ENCODE measurements at places on chromosomes 1 and 21.

DNA sequence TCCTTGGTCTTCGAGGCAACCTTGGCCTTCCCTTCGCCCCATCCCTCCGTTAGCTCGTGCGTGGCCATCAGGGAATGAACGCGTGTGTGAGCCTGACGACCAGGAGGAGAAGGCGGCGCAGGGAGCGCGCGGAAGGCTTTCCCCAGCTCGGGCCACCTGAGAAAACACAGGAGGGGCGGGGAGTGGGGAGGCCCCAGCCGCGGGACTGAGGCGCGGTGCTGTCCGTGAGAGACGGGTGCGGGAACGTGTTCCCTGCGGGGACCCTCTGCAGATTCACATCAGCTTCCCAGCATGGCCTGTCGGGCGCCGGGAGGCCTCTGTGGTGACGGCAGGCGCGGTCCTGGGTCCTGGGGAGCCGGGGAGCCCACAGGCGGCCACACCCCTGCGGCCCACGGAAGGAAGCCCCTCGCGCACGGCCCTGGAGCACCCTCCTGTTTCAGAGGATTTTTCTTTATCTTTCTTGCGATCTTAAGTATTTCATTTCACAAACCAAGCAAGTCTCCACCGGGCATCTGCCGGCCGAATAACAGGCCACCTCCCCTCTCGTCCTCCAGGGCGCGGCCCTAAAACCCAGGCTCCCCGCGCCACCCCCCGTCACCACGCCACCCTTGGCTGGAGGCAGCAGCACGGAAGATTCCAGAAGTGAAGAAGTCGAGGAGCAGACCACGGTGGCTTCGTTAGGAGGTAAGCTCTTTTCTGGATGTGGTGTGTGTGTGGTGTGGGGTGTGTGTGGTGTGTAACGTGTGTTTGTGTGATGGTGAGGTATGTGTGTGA is 66.3 kb downstream of the SLC19A1 start:
- no peak for DNase-seq

- DNase-seq = no peak
Measured at GRCh38 chr1:212920896-212921295, 29.4 kb upstream of the VASH2 start.

GRCh38 chr1:84148758-84149157 is 4.7 kb downstream of the PRKACB start:
- no peak for DNase-seq

DNA sequence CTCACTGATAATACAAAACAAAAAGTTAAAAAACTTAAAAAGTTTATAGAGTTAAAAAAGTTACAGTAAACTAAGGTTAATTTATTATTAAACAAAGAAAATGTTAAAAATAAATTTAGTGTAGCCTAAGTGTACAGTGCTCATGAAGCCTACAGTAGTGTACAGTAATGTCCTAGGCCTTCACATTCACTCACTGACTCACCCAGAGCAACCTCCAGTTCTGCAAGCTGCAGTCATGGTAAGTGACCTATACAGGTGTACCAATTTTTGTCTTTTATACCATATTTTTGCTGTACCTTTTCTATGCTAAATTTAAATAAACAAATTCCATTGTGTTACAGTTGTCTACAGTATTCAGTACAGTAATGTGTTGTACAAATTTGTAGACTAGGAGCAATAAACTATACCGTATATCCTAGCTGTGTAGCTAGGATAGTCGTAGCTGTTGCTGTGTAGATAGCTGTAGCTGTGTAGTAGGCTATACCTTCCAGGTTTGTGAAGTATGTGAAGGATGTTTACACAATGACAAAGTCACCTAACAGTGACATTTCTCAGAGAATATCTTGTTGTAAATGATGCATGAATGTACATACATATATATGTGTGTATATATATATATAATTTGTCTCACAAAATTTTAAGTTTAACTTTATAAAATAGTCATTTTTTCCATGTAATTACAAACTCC is 140.2 kb downstream of the TGFB2 start:
- no peak for DNase-seq

GRCh38 chr21:29360799-29361765 is 62.4 kb downstream of the BACH1 start:
- peak; percentile 44 for DNase-seq

DNA sequence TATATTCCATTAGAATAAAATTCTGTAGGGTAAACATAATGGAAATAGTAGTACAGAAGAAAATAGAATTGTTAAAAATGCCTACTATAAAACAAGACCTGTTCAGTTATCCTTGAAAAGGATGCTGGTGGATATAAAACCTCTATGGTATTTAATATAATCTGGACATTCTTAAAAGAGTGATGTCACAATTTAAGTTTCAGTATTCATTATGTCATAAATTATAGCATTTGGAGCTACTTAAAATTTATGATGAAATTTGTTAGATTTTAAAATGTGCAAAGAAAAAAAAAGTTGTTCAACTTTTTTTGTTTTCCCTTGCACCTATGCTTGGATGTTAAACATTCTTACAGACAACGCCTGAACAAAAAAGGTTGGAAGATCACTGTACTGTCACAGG is 50.3 kb downstream of the USP48 start:
- no peak for DNase-seq

DNA sequence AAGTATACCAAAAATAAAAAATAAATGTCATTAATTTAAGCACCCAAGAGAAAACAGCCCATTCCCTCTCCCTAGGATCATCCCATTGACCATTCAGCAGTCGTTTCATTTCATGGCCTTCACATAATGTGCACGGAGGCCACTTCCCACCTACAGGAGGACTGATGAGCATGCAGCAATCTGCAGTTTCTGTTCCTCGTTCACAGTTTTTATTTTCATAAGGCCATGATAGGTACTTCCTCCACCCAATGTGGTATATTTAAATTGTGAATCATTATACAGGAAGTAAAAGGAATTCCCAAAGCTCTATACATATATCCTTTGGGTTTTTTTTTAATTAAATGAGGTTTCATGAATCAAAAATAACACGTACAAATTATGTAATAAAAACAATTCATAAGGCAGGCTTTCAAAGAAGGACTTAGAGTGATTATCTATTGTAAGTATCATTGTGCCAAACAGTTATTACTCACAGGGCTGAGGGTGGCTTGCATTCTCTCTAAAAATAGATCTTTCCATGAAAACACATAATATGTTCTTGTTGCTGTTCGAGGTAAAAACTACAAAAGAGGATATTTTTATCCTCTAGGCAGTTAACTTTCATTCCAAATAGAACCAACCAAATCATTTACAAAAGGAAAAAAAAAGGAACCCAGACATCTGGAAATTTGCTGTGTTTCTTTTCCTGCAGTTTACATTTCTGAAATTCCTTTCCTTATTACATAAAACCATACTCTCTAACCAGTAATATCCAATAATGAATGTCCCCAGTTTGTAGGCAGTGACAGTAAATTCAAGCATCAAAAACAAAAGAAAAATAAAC is 27.5 kb upstream of the SLC44A3 start:
- no peak for DNase-seq

- no peak for DNase-seq
Measured at GRCh38 chr1:229032375-229032774, 238.5 kb upstream of the RAB4A start.

GRCh38 chr1:230938924-230939368 is 39.7 kb downstream of the TTC13 start:
- no peak for DNase-seq

GRCh38 chr1:61092642-61093041 is 10.3 kb downstream of the NFIA start:
- peak; percentile 73 for DNase-seq

GRCh38 chr1:25828491-25828890 is 8.7 kb downstream of the MTFR1L start:
- DNase-seq = no peak

- no peak for DNase-seq
Measured at GRCh38 chr1:236143104-236143948, 987 bp downstream of the GPR137B start.

DNA sequence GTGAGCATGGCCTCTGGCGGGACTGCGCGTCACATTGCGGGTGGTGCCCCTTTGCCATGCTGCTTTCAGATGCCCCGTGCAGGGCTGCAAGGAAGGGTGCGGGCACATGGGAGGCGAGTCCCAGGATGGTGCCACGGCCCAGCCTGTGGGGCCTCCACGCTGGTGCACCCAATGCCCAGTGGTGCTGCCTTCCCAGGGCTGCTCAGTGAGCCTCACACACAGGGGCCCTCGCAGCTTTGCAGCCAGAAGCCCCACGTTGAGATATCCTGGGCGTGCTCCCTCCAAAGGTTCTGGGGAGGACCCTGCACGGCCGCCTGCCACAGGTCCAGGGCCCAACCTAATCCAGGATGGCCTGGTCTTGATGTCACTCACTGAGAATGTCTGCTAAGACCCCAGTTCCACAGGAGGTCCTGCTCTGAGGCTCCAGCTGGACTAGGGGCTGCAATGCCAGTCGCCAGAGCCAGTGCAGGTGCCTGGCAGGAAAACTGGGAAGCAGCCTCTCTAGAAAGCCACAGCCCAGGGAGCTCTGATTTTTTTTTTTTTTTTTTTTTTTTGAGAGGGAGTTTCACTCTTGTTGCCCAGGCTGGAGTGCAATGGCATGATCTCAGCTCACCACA is 34.1 kb upstream of the PRSS38 start:
- no peak for DNase-seq

- DNase-seq = peak; percentile 63
Measured at GRCh38 chr1:201709564-201710295, 119.2 kb upstream of the IPO9 start.

- no peak for DNase-seq
Measured at GRCh38 chr21:42228709-42229220, 9.8 kb downstream of the ABCG1 start.

GRCh38 chr1:246178717-246179311 is 328.3 kb downstream of the SMYD3 start:
- no peak for DNase-seq

DNA sequence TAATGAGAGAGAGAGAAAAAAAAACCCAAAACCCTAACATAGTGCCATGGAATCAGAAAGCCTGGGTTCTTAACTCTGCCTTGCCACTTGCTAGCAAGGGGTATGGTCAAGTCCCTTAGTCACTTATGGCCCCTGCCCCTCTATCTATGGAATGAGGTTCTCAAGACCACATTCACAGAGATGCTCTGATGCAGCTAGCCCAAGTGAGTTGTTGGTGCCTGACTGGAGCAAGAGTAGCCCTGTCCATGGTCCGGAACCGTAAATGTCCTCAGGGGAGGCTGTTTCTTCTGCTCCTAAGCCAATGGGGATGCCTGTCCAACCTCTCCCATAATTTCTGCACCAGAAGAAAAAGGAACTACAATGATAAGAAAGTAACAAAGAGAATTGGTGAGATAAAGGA is 56.8 kb downstream of the CSMD2 start:
- DNase-seq = no peak

DNA sequence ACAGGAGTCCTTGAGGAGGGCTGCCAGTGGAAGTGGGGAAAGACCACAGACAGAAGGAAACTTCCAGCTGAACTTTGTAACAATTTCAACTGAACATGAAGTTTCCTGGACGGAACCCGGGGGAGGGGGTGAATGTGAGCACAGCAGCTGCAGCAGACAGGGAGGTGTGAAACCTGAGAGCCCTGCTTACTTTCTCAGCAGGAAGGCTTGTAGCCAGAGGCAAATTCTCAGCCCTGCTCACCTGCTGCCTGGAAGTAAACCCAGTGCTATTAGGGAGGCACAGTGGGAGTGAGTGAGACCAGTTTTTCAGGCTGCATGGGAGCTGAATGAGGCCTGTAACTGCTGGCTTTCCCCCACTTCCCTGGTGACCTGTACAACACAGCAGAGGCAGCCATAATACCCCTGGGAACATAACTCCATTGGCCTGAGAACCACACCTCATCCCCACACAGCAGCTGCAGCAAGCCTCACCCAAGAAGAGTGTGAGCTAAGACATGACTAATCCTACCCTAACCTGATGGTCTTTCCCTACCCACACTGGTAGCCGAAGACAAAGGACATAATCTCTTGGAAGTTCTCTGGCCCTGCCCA is 9.6 kb upstream of the SPRR2F start:
- DNase-seq = no peak

- no peak for DNase-seq
Measured at GRCh38 chr1:42737257-42737656, 2.8 kb downstream of the CLDN19 start.

- no peak for DNase-seq
Measured at GRCh38 chr1:236204656-236205055, 62.3 kb downstream of the GPR137B start.

- no peak for DNase-seq
Measured at GRCh38 chr1:54471588-54471987, 65.4 kb upstream of the SSBP3 start.

DNA sequence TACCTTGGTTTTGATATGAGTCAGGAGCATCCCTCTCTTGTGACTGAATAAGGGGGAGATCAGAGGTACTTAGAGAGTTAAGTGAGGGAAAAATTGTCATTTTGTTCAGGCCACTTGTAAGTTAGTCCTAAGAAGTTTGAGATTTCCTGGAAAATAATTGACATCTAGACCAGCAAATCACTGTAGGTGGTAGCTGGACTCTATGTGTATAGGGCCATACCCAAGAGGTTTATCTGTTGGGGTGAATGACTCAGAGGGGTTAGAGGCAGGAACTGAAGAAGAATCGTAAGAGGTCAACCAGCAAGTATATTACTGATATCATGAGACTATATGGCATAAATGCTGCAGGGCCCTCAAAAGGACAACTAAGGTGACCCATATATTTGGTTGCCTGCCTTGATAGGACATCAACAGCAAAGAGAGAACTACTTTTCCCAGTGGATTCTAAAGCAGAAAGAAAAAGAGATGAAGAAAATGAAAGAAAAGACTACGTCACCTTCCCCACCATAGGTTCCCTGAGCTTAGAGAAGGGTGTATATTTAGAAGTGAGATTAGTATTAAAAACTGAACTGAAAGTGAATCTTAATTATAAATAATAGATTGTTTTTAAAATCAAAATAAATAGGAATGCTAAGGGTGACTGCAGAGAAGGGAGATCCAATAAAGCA is 8.0 kb upstream of the RNPC3 start:
- no peak for DNase-seq

DNA sequence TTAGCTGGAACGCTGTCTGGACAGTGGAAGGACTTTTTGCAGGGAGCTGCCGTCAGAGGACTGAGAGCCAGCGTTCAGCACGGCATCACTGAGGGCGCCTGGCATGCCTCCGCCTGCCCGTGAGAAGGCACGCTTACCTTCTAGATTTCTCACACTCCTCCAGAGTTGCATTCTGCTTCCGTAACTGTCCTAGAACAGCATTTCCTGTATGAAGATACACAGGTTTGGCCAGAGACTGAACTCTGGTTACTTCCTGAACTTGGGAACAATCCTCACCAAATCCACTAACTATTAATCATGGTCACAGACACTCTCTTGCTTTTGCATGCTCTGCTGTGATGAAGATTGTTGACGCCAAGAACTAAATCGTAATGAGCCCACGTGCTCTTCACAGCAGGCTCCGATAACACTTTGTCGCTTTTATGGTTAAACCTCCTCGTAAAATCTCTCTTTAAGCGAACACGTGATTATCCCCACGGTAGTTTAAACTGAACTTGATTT is 93.5 kb downstream of the KIF26B start:
- no peak for DNase-seq

DNA sequence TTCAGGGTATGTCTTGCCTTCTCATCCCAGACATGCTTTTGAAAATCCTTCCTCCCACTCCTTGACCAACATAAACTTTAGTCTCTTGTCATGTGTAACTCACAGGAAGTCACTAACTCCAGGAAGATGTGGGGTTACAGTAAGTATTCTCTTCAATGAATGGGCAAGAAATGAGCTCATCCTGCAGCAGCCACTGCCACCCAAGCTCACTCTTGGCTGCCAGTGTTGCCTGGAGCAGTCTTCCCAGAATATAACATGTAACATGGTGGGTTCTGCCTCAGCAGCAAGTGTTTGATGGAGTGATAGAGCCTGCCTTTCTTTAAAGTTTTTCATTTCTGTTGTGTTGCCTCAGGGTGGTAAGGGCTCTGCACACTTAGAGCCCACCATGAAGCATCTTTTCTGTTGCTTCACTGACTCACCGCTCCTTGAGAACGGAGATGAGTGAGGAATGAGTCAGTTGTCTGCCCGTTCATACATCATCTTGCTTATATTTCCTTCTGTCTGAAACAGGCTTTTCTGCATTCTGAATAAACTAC is 187.0 kb downstream of the TPR start:
- DNase-seq = no peak
